Stimulated activated CD4-positive, alpha-beta T cell treated with anti-CD3 and anti-CD28 coated beads, Interleukin-2, amount 100 ng/mL, for 24 hours (primary cell): ENCODE measurements at places on chromosomes 1 and 21.

- DNase-seq: peak; percentile 83
Observed at GRCh38 chr1:144551543-144552424, 40.9 kb upstream of the PPIAL4F start.

DNA sequence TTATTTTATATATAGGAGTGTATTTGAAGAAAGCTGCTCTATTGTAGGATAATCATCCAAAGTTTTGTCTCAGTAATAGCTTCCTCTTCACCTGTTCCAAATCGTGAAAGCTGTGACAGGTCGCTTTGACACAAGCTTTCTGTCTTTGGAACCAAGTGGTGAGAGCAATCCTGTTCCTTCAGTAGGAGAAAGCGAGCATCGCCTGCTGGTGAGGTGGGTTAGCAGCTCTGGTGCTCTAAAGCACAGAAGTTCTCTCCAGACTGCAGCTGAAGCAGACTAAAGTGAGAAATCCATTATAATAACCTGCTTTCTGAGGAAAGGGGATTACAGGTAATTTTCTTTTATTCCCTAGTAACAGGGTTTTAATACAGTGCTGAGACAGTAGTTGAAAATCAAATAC lies 803.8 kb downstream of the ADGRL2 start:
- DNase-seq: no peak

GRCh38 chr1:33131191-33131590 lies 50.2 kb downstream of the AZIN2 start:
- no peak for DNase-seq

DNA sequence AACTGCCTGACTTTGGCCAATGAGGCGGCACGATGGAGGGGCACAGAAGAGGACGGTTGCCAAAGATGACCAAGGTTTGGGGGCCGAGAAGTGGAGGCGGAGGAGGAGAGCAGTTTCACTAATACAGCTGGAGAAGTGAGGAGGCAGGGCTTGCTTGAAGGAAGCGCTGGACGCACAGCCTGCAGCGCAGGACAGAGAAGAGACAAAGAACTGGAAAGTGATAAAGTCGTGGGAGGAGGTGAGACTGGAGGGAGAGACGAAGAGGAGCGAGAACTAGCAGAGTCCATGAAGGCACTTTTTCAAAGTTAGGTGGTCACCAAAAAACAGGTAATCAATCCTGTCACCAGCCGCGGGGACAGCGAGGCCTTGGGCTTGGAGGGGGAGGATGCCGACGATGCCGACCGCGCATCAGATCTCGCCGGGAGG lies 771 bp downstream of the PACC1 start:
- DNase-seq: peak; percentile 55

DNA sequence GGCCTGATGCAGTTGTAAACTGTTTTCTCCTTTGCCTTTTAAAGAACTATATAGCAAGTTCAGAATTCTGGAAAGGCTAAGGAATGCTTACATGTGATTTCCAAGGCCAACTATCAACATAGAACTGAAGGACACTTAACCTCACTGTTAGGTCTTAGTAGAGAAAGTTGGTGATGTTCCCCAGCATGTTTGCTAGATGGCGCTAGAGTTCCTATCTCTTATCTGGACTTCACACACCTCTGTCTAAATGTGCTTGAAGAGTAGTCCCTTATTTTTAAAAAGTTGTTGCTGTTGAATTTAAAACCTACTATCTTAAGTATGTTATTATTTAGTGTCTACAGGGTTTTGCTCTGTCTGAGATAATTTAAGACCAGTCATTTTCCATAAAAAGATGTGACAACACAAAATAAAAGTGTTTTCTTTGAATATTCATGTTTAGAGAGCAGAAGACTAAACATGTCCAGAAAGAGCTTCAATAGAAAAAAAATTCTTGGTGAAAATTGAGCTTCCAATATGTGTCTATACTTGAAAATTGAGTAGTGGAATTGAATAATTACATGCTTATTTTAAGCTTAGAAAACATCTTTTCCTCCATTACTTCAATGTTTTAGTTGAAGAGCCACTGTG lies 237.3 kb downstream of the S1PR1 start:
- no peak for DNase-seq

GRCh38 chr1:51829058-51829457 lies 49.5 kb downstream of the NRDC start:
- DNase-seq: no peak

- no peak for DNase-seq
Observed at GRCh38 chr1:24417681-24418080, 2.1 kb downstream of the NIPAL3 start.

- no peak for DNase-seq
Observed at GRCh38 chr1:89557956-89558355, 33.3 kb downstream of the LRRC8B start.

DNA sequence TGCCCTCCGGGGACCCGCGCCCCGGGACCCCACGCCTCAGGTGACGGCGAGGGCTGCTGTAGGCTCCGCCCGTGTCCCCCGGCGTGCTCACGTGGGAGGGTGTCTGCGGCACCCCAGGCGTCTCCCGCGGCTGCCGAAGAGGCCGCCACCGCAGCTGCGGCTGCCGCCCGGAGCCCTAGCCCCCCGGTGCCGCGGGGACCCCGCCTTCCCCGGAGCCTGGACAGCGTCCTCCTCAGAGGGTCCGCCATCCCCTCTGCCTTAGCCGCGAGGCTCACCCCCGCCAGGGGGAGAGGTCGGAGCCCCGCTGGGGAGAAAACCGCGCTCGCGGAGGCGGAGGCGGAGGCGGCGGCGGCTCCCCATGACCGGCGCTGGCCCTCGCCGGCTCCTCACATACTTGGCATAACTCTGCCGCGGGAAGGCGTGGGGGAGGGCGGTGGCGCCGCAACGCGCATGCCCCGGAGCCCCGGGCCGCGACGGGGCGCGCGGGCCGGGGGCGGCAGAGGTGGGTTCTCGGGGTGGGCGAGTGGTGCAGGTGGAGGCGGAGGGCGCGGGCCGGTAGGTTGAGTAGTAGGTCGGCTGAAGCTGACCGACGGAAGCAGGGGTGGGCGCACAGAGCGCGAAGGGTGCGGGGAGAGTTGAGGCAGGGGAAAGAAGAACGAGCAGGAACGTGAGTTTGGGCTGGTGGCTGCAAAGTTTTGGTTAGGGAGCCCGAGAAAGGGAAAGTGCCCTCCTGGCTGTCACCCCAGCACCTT lies 700 bp upstream of the SYDE2 start:
- peak; percentile 64 for DNase-seq

- DNase-seq: no peak
Observed at GRCh38 chr1:175498002-175498401, 245.4 kb downstream of the TNR start.

DNA sequence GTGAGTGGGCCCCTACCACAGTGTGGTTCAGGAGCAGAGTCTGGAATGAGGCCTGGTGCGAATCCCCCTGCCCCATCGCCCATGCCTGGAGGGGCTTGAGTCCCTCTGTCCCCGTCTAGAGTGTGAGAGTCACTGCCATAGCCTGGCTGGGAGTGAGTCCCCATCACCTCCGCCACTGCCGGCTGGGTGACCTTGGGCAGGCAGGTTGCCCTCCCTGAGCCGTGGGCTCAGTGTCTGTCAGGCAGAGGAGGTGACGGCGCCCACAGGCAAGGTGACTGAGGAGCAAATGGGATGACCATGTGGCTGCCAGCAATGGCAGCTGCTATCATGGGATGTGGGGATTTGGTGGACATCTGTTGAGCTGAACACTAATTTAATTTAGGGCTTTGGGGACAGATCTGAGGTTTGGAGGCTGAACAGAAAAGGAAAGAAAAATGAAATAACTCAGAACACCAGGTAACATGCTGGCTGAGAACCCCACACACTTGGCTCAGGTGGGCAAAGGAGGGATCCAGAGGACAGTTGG lies 38.1 kb upstream of the GPR153 start:
- DNase-seq: no peak

GRCh38 chr1:232986527-232986922 lies 36.1 kb downstream of the NTPCR start:
- no peak for DNase-seq

- DNase-seq: no peak
Observed at GRCh38 chr1:60359431-60359830, 285.9 kb upstream of the C1orf87 start.

- no peak for DNase-seq
Observed at GRCh38 chr1:59079434-59080140, 217.3 kb upstream of the FGGY start.

GRCh38 chr1:101843160-101843559 lies 153.6 kb downstream of the OLFM3 start:
- no peak for DNase-seq

DNA sequence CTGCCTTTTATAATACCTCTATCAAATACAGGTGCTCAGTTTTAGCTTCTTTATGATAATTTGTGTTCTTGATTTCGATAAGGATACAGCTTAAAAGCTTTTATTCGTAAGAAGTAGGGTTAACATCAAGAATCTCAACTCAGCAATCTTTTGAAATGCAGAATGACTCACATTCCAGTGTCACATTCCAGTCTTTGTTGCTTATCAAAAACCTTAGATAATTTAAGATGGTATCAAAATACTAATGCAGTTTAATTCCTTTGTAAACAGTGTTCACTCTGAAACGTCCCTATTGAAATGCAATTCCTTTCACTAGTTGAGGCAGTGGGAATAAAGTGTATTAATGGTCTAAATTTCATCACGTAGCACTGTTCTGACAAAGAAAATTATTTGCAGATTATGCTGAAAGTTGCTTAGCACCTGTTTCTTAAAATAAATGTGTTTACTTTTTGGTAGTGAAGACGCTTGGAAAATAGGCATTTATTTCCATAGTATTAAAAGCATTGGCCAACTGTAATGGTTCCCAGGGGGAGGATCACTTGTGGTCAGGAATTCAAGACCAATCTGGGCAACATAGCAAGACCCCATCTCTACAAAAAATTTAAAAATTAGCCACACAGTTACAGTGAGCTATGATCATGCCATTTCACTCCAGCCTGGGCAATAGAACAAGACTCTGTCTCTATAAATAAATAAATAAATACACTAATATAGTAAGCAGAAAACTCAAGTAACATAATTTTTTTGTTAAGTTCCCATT lies 10.1 kb upstream of the CNN3 start:
- DNase-seq: no peak

DNA sequence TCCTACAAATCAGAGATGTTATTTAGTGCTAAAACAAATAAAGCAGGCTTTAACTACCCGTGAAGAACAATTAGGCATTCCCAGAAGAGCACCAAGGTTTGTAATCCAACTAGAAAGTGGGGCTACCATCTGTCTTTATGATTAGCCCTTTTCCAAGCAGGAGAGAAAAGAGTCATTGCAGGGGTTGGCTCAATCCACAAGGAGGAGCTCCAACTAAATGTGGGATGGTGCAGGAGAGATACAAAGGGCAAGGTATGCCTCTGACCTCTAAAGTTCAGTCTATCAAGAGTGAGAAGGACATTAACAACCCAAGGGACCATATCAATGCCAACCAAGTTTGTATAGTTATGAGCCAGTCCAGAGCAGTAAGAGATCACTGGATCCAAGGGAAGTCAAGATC lies 382.7 kb upstream of the DUSP10 start:
- no peak for DNase-seq
